HT-29 (cell line): ENCODE measurements at places on chromosomes 16 and 17.

GRCh38 chr17:48181653-48182052 lies 74.1 kb downstream of the SNX11 start:
- DNase-seq = peak; percentile 52

DNA sequence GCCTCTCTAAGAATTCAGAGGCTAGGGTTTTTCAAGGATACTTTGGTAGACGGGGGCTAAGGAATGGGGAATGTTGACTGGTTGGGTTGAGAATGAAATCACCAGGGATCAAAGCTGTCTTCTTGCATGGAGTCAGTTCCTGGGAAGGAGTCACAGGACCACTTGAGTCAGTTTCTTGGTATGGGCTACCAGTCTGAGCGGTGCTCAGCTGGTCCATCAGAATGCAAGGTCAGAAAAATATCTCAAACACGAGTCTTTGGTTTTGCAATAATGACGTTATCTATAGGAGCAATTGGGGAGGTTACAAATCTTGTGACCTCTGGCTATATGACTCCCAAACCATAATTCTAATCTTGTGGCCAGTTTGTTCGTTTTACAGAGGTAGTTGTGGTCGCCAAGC lies 18.4 kb downstream of the CHD9NB start:
- DNase-seq = no peak

DNA sequence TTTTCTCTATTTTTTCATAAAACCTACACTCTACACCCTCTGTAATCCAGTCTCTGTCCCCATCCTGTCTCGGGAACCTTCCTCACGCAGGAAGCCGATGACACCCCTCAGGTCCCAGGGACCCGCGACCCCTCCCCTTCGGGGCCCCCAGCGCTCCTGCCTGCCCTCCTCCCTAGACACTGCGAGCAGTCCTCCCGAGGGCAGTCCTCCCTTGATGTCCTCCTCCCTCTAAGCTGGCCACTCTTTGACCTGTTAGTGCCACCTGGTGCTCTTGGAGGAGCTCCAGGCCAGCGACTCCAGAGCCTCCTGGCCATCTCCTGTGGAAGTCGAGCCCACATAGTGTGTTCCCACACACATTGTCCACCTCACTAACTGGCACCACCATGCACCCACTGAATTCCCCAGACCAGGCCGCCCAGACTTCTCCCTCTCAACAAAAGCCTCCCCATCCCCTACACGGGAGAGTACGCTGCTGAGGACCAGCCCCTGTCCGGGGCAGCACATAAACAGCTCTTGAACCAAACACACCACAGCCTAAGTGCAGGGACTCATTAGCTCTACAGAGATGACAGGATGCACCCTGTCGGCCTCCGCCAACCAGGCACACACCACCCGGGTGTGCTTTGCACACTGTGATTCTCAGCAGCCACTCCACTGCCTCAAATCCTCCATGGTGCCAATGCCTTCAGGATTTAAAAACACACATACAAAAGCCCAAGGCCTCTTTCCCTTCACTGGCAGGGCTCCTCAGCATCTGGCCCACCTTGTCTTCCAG lies 9.3 kb downstream of the OSBPL7 start:
- DNase-seq = no peak

DNA sequence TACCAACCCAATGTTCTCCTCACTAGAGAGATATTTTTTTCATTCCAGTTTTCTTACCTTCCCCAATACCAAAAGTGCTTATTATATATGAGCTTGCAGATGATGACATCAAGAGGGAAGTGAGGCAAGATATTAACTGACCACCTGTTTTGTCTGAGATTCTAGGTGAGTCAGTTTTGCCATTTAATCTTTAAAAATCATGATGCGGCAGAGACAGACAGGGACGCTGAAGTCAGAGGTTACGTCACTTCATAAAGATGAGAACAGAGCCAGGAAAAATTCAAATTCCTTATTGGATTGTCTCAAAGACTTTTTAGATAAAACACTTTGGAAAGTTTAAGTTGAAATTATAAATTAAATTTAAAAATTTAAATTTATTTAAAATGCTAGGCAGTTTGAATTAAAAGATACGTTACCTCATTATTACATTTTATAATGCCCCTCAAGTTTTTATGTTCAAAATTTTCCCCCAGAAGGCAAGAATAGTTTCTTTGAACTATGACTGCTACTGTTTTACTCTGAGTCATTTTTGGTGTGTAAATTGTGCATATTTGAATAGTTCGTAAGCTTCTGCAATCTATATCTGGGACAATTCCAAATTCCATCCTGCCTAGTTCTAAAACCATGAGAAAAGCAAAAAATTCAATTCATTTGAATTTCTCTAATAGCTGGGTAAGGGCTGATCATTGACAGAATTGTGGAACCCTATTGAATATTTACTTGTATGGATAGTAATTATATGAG lies 839.6 kb upstream of the GOT2 start:
- no peak for DNase-seq

DNA sequence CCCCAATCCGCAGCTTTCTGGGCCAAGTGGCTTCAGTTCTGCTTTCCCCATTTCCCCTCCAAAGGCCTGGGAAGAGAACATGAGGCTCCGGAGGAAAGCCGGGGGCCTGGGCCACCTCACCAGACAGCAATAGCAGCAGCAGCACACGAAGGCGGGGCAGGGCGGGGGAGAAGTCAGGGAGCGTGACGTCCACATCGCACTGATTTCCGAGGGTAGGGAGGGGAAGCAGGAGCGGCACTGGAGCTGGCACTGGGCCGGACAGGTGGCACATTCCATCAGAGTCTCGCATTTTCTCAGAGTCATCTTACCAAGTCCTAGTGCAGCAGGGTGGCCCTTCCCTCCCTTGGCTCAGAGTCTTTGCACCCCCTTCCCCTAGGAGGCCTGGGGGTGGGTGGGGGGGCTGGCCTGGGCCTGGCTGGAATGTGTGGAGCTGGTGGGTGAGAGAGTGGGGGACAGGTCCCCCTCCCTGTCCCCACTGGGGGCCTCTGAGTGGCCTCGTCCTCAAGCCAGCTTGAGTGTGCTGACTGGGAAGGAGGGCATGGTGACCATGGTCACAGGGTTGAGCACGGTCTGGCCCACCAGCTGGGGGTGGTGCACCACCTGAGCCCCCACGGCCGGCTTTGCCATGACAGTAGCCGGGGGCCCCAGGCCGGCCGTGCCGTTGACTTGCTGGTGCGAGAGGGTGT lies 14.3 kb downstream of the MNT start:
- peak; percentile 83 for DNase-seq

GRCh38 chr17:50672831-50673551 lies 34.7 kb downstream of the ANKRD40 start:
- no peak for DNase-seq
